ENCODE measurements at places on chromosomes 3 and 15. TPM values are rescaled to one million over a fixed set of nuclear protein-coding genes. Genes with fewer than 3 reads are reported as not detected.
A peak's percentile ranks its signal among the peaks of the same experiment; 100 is the strongest.

C3orf22 gene
- not detected for total RNA-seq

GRCh38 chr15:66842710-66843441 is 140.8 kb downstream of the SMAD6 start:
- DNase-seq = peak; percentile 89
- H3K36me3 ChIP-seq = no peaks in the 10 kb centered on the region
- H3K4me1 ChIP-seq = peaks cover 26% of the 10 kb centered on the region
- no peaks in the 10 kb centered on the region for H3K27me3 ChIP-seq
- H3K27ac ChIP-seq = peak overlapping the region; percentile 98

GPR15 gene
- total RNA-seq = not detected

GRCh38 chr3:114418724-114419543 is 125.1 kb downstream of the TIGIT start:
- no peak overlapping the region for H3K4me3 ChIP-seq
- no peaks in the 10 kb centered on the region for H3K36me3 ChIP-seq
- H3K27ac ChIP-seq = no peak overlapping the region
- DNase-seq = peak; percentile 73
- H3K4me1 ChIP-seq = peaks cover 4% of the 10 kb centered on the region

GRCh38 chr3:114558271-114558670 is 264.4 kb downstream of the TIGIT start:
- no peak for DNase-seq
- no peaks in the 10 kb centered on the region for H3K36me3 ChIP-seq
- H3K27me3 ChIP-seq = no peaks in the 10 kb centered on the region
- no peak overlapping the region for H3K4me3 ChIP-seq
- no peak overlapping the region for H3K27ac ChIP-seq

IQGAP1 gene
- total RNA-seq = 125 TPM

DNA sequence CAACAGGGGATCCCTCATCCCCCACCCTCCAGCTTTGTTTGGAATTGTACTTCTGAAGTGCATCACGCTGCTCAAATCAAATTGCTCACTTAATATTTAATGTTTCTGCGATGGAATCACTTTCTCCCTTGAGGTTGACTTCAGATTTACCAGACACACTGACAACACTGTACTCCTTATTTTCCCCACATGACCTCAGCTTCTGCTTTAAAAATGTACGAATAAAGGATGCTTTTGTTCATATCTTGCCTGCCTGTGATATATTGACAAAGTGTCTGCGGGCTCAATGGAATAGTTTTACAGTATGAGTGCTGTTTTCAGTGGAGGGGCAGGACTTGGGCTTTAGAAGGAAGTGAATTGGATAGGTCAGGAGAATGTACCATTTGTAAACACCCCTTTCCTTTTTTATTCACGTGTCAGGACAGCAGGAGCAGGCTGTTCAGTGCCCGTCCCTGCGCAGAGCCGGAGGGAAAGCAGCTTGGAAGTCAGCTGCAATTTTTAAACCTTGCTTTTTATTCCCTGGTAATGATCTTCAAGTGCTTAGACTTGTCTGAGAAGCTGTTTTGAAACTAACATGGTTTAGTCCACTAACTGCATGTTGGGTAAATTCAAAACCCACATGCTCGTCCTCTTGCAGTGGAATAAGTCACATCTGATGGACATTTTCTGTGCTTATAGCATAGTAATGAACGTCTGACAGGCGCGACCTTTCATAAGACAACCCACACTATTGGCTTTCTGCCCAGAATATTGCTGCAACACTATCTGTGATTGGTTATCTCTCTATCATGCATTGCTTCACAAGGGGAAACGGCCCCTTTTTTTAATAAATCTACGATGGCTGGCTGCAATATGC is 29.9 kb downstream of the MBNL1 start:
- H3K4me3 ChIP-seq = peak overlapping the region; percentile 14
- DNase-seq = peak; percentile 82
- no peaks in the 10 kb centered on the region for H3K27me3 ChIP-seq
- peaks cover 17% of the 10 kb centered on the region for H3K4me1 ChIP-seq
- no peaks in the 10 kb centered on the region for H3K36me3 ChIP-seq
- H3K27ac ChIP-seq = peak overlapping the region; percentile 83

- DNase-seq = no peak
- no peak overlapping the region for H3K4me3 ChIP-seq
- H3K27me3 ChIP-seq = no peaks in the 10 kb centered on the region
- H3K27ac ChIP-seq = no peak overlapping the region
These were observed 15.0 kb upstream of the BCHE start for GRCh38 chr3:165852191-165852590.

GRCh38 chr15:33720952-33721351 is 247.3 kb upstream of the CHRM5 start:
- no peak overlapping the region for H3K4me3 ChIP-seq
- H3K27ac ChIP-seq = no peak overlapping the region
- no peaks in the 10 kb centered on the region for H3K36me3 ChIP-seq

DNA sequence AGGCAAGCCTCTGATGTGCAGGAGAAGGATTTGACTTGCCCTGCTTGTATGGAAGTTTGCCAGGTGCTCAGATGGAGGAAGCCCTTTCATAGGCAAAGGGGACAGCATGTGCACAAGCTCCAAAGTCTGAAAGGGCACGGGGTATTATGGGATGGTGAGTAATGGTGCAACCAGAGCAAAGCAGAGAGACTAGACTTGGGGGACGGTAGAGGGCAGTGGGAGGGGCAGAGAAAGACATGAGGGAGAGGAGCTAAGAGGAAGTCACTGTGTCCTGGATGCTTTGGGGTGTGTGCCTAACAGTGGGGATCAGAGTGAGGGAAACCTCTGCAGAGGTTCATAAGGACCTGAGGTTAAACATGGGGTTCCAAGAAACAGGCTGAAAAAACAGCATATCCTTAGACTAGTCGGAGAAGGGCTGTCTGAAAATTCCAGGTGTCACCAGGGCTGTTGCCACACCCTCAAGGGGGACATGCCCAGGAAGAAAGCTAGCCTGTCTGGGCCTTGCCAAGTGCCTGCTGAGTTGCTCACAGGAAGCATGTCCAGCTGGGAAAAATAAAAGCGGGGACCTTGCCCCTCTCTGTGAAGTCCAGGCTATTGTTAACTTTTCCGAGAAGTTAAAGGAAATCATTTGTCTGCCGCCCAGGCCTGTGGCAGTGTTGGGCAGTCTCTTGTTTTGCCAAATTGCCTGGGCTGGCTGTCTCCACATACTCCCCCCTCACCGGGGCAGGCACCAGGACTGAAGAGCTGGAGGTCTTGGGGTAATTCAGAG is 47.1 kb downstream of the HRH1 start:
- H3K36me3 ChIP-seq = no peaks in the 10 kb centered on the region
- H3K4me3 ChIP-seq = no peak overlapping the region
- no peak overlapping the region for H3K27ac ChIP-seq
- DNase-seq = no peak

LHFPL4 gene
- total RNA-seq = not detected

- peaks cover 3% of the 10 kb centered on the region for H3K4me1 ChIP-seq
- no peaks in the 10 kb centered on the region for H3K27me3 ChIP-seq
- no peak overlapping the region for H3K4me3 ChIP-seq
- H3K27ac ChIP-seq = no peak overlapping the region
These were observed 41.5 kb downstream of the GPD1L start for GRCh38 chr3:32147933-32148332.

COL6A5 gene
- 0.08 TPM for total RNA-seq

Measured in hepatocyte (in vitro differentiated cells).